CD14-positive monocyte (primary cell): ENCODE measurements at places on chromosomes 1 and 21.

DNA sequence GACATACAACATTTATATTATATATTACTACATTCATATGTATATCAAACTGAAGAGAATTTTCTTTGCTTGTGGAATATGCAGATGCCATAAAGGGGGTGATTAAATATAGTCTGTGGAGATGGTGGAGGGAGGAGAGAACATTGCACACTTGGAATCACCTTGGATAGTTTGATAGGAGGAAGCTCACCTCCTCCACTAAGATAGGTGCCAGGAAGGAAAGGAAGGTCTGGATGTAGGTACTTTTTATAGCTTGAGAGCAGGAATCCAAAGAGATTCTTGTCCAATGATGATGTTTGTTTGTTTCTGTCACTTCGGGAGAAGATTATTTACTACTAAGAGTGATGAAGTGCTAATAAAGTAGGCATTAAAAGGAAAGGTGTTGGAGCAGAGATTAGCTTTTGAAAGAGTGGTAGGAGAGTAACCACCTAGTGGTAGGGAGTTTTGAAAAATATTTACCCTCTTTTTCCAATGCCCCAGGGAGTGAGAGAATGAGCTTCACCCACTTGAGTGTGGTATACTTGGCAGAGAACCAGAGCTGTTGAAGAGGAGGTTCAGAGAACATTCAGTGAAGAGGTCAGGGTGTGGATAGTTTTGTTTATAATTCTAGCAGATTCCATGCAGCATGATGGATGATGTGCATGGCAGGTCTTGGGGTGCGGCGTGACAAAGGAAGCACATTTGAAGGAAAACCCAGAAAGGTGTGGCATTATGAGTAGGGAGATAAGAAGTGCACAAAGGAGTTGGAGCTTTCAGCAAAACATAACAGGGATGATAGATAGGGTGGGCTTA, 145.0 kb downstream of the PATJ start:
- DNase-seq, result no peak

DNA sequence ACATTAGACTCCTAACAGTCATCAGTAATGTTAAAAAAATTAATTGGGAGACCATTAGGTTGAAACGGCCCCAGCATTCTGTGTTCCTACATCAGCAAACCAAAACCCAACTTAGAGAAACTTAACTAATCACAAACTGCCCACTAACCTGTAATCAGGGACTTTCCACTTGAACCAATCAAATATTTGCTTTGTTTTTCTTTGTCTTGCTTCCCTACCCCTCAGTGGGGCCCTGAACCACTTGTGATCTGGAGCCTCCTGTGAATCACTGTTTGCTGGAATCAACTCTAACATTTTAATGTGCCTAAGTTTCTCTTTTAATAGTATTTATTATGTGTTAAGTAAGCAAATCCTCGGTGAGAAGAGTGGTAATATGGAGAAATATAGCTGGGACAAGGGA, 64.0 kb downstream of the ABCA4 start:
- DNase-seq, result no peak

DNA sequence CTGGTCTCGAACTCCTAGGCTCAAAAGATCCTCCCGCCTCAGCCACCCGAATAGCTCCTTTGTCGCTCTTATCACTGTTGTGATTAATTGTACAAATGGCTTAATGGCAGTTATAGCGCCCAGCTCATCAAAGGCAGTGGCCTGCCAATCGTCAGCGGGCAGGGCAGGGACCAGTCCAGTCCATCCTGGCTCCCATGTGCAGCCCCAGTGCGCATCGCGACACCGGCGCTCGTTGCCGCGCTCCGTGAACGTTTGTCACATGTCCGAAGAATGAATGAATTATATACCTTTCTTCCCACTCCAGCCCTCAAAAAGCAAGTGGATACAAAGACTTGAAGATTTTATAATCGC, 18.4 kb downstream of the MTX1 start:
- DNase-seq, result no peak

- no peak for DNase-seq
Observed at GRCh38 chr1:242056988-242057744, 58.3 kb upstream of the MAP1LC3C start.
